ENCODE measurements at places on chromosomes 7 and 10.

GRCh38 chr7:74410772-74411171 is 42.9 kb upstream of the GTF2IRD1 start:
- DNase-seq, result no peak

GRCh38 chr10:71582019-71582418 is 137.6 kb downstream of the C10orf105 start:
- DNase-seq, result no peak

DNA sequence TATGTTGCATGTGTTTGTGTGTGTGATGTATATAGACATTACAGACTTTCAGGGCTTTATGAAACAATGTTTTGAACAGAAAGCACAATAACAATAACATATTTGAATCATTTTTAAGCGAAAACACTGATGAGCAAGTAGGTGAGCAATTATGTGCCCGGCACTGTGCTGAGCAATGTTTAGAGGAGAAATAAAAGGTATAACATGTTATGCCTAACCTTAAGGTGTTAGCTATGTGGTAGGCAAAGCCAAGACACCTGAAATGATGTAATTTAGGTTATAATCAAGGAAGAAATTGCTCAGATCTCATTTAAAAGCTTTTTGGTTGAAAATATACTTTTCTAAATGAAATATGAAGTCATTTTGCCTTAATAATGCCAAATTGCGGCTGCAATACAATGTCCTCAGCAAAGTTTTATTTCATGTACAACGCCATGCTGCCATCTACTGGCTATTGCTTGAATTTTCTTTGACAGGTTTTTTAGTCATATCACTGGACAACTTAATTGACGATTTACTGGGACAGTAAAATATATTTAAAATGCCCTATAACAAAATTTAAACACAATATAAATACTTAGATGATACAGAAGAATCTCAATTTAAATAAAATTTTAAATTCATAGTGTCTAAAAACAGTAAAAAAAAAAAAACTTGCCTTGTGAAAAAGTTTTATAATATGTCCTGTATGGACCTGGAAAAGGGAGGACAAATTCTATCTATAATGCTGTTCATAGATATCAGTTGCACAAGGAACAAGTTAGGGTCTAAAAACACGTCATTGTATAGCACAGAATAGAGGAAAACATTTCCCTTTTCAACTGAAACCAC is 131.1 kb upstream of the CDK1 start:
- no peak for DNase-seq

- DNase-seq, result no peak
These were observed 114.0 kb downstream of the WDFY4 start for GRCh38 chr10:48798481-48799254.

DNA sequence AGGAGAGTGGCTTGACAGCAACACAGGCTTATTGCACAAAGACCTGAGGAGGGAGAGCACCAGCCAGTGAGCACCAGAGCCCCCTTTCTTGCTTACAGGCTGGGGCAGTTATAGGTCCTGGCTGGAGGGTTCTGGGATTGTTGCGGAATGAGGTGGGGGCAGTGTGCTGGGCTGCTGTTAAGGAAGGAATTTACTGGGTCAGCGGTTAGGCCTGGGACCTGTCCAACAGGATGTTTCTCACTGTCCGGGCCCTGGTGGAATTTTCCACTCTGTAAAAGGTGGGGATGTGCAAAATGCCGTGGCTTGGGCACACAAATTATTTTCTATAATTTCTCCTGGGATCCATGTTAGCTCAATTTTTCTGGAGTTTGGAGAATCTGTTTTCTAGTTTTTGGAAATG is 757.3 kb downstream of the TYW1 start:
- no peak for DNase-seq

- DNase-seq, result no peak
These were observed at the start of gene HEPACAM2 for GRCh38 chr7:93226310-93226709. TSS of gene HEPACAM2 (minus strand) at chr7:93226469.

- DNase-seq, result no peak
These were observed 35.7 kb upstream of the FGL2 start for GRCh38 chr7:77235276-77235675.

GRCh38 chr10:63780101-63780500 is 258.9 kb downstream of the REEP3 start:
- DNase-seq, result no peak

DNA sequence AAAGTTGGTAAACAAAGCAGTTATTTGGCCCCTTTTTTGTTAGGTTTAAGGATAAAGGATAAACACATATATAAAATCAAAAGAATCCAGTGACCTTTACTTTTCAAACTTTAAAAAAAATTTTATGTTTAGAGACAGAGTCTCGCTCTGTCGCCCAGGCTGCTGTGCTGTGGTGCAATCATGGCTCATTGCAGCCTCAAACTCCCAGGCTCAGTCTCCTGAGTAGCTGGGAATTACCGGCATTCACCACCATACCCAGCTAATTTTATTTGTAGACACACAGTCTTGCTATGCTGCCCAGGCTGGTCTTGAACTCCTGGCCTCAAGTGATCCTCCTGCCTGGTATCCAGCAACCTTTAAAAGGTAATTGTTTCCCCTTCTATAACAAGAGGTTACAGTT is 31.3 kb downstream of the GNA12 start:
- DNase-seq, result no peak

GRCh38 chr7:37315772-37316715 is 132.6 kb downstream of the ELMO1 start:
- no peak for DNase-seq

DNA sequence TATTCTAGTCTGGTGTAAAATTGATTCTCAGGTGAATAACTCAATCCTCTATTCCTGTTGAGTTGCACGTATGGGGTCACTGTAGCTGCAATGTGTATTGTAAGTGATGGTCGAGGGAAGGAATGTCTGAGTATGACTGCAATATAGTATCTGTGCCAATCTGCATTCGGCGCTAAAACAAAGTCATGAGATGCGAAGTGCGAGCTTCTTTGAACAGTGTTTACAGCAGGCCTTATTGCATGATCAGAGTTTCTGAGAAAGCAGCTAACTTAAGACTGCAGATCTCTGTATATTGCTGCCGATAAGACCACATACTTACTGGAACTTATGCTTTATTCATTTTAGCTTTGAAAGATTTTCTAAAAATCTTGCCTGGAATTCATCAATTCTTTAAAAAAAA is 341.7 kb upstream of the BMPER start:
- DNase-seq, result no peak

DNA sequence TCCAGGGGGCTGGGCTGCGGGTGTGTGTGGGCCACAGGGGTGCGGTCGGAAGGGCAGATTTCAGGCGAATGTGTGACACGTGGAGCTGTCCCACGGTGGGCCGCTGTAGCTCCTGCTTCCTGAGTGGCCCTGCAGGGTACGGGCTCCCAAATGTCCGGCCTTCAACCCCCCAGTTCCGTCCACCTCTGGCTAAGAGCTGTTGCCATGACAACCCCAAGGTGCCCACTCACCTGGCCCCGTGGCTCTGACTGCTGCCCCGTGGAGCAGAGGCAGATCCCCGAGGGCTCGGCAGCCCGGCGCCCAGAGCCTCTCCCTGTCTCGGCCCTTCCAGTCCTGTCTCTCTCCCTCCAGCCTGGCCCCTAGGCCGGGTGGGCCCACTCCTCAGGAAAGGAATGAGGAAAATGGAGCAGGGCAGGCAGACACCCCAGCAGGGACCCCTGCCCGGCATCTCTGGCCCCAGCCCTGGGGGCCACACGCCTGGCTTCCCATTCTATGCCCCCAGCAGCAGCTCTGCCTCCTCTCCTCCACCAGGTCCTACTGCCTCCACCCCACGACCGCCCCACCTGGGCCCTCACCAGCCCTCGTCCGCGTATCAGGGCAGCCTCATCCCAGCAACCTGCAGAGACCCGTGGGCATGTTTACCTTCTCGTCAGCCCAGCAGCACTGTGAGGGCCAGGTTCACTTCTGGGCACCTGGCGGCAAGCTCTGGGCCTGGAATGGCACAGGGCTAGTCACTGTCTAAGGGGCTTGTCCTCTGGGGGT is 215.6 kb downstream of the ELFN1 start:
- DNase-seq, result no peak

GRCh38 chr10:79137826-79138225 is 69.1 kb downstream of the ZMIZ1 start:
- no peak for DNase-seq

DNA sequence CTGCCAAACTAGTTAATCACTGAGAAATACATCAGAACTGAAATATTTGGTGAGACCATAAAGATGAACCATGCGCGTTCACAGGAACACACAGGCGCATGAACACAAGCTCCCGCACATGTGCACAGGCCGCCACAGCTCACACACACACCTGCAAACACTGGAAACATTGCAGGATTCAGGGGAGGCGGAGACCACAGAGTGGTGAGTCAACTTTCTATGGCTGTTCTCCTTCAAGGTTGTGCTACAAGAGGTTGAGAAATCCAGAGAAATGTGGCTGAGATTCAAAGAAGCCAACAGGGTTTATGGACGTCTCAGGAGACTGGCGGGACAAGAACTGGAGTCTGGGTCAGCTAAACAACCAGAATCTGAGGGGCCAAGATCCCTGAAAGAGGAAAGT is 17.8 kb downstream of the ESYT2 start:
- no peak for DNase-seq

DNA sequence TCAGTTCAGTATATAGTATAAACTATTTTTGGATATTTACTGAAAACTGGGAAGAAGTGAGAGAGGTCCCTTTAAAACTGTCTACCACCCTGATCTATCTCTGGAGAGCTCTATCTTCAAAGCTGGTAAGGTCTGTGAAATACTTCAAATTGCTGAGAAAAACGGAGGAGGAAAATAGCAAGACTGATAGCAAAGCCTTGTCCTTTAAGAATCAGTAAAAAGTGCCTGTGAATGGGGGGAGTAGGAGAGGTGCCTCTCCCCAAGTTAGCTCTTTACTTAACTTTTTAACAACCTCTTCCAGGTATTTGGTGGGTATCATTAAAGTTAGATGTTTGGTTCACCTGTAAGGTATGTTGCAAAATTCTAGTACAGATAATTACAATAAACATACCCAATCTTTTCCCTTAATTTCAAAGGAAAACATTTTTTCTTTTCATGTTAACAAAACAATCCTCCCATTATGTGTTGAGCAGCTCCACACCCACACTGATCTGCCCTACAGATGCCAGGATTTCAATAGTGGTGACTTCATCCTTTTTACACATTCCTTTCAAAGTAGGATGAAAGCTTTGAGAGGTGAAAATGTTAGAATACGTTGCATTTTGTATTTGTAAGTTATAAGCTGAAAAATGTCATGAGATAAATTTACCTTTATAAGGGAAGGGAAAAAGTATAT is 149.2 kb downstream of the CRPPA start:
- no peak for DNase-seq

GRCh38 chr7:111272092-111272491 is 181.2 kb downstream of the LRRN3 start:
- no peak for DNase-seq

GRCh38 chr10:113221756-113222168 is 271.7 kb downstream of the TCF7L2 start:
- DNase-seq, result no peak

DNA sequence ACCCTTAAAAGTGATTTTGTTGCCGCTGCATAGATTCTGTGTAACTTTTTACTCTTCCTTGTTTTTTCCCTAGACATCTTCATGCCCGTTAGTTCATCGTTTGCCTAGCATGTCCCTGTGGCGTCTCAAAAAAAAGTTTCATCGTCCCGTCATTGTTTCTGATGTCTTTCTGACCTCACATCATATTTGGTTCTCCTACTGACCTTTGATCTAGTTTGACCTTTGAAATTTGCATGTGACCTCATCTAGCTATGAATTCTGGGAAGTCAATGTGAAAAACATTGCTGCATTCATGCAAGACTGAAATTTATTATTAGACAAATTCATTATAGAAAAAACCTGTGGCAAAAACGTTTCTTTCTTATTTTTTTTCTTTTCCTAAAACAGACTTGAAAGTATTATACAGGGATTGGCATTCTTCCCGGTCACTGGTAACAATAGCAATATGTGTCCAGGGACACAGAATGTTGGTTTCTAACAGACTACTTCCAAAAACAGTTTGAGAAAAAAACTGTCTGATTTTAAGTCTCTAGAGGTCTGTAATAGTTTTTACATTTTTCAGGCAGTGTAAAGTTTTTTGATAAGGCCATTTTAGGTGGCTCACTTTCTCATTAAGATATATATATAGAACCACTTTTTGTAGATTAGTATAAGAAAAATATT is 280.9 kb downstream of the USP6NL start:
- no peak for DNase-seq

GRCh38 chr7:64314566-64314965 is 805 bp downstream of the ZNF736 start:
- no peak for DNase-seq

DNA sequence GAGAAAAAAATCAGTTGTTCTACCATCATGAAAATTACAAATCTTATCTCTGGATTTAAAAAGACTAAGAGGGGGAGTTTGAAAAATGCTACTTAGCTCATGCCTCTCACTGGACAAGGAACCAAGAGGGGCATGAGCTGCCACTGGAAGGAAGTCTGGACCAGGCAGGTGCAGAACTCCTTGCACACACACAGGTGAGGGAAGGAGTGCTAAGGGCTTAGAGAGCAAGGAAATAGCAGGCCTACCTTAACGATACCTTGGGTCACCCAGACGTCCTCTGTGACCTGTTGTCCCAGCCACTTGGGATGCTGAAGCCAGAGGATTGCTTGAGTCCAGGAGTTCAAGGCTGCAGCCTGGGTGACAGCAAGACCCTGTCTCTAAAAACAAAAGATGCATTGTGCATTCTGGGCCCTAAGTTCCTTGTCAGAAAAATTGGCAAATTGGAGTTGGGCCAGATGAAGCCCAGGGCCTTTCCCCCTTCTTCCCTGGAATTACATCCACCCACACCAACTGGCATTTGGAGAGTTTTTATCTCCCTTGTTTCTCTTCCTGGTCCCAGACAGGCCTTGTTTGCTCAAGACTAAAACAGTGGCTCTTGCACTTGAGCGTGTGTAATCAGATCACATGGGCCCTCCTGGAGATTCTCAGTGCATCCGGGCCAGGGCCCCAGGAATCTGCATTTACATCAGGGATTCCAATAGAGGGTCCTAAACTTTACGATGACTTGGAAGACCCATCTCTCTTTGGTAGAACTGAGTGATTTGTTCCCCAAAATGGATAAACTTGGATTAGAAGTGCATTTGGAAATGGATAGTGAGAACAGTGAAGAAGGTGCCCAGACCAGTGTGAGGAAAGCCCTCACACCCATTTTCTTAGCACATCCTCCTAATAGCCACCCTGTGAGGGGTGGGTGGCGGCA is 3.0 kb downstream of the DDIT4 start:
- no peak for DNase-seq

- no peak for DNase-seq
These were observed 38.6 kb downstream of the ZNRF2 start for GRCh38 chr7:30323006-30323355.

DNA sequence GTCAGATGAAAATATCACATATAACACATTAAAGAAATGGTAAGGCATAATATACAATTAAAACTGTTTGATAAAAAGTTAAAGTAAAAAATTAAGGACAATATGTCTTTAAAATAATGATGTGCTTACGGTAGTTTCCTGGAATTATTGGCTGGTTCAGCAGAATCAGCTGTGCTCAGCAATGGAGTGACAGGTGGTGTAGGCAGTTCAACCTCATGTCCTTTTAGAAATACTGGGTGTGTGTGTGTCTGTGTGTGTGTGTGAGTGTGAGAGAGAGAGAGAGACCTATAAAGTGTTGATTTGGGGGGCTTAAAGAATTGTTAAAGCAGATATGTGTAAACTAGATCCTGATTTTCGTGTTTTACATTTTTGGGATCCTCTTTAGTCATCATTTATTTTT is 141.2 kb downstream of the ADAM22 start:
- no peak for DNase-seq

- no peak for DNase-seq
These were observed 17.6 kb upstream of the SH2D4B start for GRCh38 chr10:80519936-80520650.

Data from stimulated activated CD8-positive, alpha-beta memory T cell treated with anti-CD3 and anti-CD28 coated beads, Interleukin-2, amount 100 ng/mL, for 1 hour (primary cell).